Calu3 (cell line): ENCODE measurements at places on chromosomes 1 and 21. TPM values are rescaled to one million over a fixed set of nuclear protein-coding genes. Genes with fewer than 3 reads are reported as not detected.

The OR10J1 gene
- total RNA-seq = not detected in 2 replicates

- peak; percentile 23 for DNase-seq
Measured at GRCh38 chr1:108533351-108534083, 26.4 kb upstream of the EEIG2 start.

DNA sequence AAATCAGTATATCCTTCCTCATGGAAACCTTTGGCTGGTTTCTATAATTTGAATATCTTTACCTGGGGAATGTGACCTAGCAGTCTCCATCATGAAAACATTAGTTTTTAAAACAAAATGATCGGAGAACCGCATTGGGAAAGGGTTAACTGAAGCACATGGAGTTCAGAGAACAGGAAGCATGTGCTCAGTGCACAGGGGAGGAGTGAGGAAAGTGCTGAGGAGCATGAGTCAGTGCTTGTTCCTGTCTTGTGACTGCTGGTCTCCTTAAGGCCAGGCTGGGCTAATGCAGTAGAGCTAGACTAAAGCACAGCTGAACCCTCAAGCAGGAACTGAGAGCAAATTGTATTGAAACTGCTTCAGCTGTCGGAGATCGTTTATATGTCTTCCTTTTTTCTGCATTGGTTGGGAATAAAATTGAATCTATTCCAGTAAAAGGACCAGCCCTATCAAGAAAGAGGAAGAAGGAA is 5.8 kb downstream of the IFI16 start:
- DNase-seq = peak; percentile 69

DNA sequence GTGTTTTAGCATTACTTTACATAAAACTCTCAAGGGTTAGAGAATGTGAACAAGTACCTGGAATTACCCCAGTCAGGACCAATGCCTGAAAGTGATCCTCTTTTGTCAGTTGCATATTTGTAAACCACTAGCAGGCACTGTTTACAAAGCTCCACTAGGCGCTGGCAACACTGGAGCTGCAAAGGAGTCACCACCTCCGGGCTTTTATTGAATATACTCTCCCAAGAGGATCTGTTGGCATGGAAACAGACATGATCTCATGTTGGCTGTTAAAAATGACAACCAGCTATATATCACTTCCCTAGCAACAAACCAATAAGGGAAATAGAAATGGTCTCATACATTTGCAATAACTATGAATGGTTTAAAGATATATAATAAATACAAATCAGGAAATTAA is 116.0 kb downstream of the TTLL7 start:
- DNase-seq = peak; percentile 4

The GNL2 gene
- total RNA-seq = 74.7 and 75.0 TPM in 2 replicates

The COL24A1 gene
- not detected in 2 replicates for total RNA-seq
